ENCODE measurements at places on chromosomes 5 and 9.

DNA sequence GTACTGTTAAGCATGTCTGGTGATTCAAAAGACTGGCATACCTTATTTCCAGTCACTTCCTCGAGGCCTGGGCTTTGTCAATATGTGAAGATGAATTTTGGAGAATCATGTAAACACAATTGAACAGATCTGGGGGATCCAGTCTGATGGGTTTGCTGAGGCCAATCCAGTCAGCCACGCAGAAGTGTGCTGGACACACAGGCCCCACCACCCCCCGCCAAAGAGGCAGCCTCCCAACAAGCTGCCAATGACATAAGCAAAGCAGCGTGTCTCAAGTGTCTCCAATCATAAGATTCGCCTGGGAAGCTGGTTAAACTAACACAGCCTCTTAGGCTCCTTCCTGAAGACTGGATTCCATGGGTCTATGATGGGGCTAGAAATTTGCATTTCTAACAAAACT, 192.9 kb upstream of the KLF9 start:
- DNase-seq, result no peak

DNA sequence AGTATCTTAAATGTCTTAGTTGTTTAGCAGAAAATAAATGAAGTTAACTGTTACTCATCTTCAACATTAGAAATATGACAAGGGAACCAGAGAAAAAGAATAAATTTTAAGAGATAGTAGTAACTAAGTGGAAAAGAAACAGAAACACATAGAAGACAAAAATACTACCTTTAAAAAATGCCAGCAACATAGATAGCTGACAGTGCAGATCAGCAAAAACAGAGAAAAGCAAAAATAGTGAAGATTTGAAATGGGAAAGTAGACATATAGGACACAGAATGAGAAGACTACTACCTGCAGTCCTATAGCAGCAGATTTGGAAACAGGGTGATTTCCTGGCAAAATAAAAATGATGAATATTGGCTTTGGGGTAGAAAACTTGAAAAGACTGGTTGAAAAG, 48.5 kb downstream of the ICE1 start:
- DNase-seq, result no peak

- DNase-seq, result no peak
These were observed 32.4 kb upstream of the IL33 start for GRCh38 chr9:6183227-6183551.

DNA sequence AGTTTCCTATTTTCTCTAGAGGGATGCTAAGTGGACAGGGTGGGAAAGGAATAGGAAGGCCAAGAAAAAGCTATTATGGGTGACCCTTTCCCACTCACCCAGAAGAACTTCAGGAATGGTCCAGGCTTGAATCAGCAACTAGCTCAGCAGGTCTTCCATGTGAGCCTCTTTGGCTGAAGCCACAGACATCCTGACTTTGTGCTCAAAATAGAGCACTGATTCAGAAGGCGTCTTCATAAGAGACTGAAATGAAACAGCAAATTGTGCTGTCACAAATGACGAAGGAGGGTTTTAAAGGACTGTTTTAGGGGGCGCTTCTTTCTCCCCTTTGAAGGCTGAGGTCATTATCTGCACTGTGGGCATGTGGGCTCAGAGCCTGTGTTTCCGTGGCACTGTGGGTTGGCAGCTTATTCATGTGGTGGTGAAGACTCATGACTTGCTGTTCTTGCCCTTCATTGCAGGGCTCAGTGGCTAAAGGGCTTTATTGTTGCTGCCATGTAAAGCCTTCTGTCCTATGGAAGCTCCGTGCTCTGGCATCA, 65.8 kb upstream of the NFIL3 start:
- no peak for DNase-seq

GRCh38 chr9:105842023-105842644, 147.8 kb downstream of the TMEM38B start:
- DNase-seq, result no peak

DNA sequence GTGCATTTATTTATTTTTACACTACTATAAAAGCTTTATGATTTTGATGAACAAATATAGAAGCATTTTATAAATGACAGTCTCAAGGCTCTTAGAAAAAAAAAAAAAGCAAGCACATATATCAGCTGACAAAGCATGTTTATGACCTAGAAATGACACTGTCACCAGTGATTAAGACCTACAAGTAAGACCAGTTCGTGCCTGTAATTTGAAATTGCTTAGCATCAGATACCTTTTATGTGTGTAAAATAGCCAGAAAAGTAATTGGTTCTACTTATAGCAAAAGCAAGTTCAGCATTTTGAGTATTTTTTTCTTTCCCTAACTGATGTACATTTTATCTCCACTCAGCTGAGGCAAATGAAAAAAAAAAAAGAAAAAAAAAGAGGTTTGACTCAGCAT, 808.4 kb downstream of the CDH18 start:
- DNase-seq, result no peak

DNA sequence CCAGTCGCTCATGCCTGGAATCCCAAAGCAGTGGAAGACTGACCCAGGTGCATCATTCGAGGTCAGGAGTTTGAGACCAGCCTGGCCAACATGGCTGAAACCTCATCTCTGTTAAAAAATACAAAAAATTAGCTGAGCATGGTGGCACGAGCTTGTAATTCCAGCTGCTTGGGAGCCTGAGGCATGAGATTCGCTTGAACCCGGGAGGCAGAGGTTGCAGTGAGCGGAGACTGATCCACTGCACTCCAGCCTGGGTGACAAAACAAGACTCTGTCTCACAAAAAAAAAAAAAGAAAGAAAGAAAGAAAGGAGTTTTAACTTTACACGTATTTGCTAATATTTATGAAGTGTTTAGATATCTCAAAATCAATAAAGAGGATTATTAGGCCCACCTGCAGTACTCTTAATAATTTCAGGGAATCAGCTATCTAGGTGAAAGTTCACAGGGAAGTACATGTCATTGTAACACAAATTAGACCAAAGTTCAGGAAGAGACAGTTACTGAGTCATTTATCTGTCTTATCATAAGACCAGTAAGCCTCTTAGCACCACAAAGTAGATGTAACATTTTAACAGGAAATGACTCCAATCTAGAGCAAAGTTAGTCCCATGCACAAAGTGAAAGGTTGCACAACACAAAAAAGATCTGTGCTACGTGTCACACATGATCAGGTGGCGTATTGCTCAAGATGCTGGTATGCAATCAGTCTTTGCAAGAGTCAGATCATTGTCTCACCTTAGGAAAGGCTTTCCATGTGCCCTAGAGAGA, 34.1 kb upstream of the PLIN2 start:
- no peak for DNase-seq

DNA sequence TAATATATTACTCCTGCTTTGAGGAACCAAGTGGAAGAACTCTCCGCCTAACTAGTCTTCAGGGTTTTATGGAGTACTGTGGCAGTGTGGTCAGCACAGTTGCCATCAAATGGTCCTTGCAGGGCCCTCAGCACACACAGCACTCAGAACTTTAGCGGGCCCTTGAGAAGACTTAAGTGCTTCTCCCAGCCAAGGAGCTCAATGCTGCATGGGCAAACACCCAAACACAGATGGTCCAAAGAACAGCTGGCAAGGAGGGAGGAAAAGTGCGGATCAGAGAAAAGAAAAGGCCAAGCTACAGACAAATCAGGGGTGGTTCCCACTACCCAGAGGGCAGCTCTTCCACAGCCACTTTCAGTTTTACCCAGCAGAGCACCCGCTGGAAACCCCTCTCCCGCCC, 98.6 kb downstream of the SPOCK1 start:
- no peak for DNase-seq

DNA sequence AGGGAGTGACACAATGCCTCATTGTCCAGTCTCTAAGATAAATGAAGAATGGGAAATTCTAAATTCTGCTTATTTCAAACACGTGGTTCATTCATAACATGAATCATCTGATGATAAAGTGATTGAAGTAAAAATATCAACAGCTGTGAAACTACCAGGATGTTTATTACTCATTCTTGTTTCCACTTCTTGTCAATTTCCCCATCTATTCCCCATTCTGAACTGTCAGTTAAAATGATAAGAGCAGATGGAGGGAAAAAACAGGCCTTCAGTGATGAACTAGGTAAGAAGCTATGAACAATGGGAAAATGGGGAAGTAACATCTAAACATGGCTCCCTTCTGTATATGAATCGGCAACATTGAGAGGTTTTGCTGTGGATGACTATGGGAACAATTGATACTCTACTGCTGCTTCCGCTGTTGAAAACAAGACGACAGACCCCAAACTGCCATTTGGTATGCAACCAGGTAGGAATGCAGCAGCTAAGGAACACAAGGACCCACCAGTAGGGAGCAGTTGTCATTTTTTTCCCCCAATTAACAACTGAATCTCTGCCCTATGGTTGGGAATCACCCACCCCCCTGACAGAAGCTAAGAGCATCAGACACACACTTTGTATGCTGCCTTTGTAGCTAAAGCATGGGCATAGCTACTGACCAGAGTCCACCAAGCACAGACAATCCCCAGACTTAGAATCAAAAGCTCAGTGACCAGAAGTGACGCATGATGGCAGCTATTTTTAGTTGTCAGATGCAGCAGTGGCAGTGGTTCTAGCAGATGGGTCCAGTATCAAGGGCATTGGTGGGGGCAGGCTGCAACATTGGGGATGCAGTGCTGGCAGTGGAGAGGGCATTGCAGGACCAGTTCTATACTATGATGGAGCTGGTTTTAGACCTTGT, 52.9 kb upstream of the ZNF366 start:
- DNase-seq, result no peak

DNA sequence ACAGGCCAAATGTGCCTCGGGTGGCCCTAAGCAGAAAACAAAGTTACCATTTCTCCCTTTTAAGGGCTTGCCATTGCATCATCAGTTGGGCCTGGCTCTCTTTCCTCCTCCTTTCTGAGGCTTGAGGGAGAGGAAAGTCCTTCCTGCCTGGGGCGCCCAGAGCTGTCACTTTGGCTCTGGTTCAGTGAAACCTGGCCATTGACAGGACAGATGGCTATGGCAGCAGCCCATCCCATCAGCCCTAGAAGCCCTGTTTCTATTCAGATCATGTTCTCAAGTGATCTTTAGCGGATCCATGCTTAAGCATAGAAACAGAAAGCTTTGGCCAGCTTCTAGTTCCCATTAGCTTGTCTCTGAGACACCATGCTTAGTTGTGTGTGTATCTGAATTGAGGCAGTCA, 293.4 kb downstream of the YTHDC2 start:
- no peak for DNase-seq

- no peak for DNase-seq
These were observed 184.3 kb downstream of the TSSK1B start for GRCh38 chr5:113250341-113250953.

GRCh38 chr9:106800701-106801270, 62.2 kb upstream of the ZNF462 start:
- DNase-seq, result no peak

- DNase-seq, result no peak
These were observed 95.5 kb downstream of the PDE8B start for GRCh38 chr5:77305956-77306355.

- DNase-seq, result no peak
These were observed 29.0 kb downstream of the PAEP start for GRCh38 chr9:135590486-135591079.

DNA sequence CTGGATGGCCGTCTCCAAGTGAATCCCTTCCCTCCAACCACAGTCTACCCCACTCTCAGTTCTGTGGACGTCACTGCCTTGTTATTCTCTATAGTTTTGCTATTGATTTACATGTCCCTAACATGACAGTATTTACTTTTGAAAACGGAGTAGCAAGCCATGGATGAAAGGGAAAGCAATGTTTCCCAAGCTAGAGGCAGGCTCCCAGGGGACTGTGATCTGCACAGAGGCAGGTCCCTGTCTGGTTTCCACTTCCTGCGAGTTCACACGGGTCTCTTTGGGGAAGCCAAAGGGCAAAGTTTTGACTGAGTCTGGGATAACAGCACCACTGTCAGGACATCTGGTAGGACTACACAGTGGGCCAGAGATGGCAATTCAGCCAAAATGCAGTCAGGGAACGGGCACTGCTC, 12.7 kb downstream of the C9orf153 start:
- DNase-seq, result no peak

- no peak for DNase-seq
These were observed 391.5 kb downstream of the FGF10 start for GRCh38 chr5:43997647-43998272.

- no peak for DNase-seq
These were observed 132.7 kb downstream of the GLIS3 start for GRCh38 chr9:4167079-4167671.

DNA sequence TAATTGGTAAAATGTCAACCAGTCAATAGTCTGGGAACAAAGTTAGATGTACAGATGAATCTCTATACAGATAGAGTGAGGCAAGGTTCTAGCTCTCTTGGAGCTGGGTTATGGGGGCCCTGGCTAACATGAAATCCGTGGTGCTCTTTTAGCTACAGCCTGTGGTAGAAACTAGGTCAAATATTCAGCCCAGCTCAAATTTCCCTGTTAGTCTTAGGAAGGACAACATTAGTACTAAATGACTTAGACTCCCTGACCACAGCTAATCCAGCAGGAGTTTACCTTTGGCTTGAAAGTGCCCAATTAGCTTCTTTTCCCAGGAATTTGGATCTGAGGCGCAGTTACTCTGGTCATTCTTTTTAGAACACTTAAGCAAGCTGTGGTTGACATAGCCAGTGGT, 170.5 kb downstream of the DMRTA1 start:
- no peak for DNase-seq

All from amygdala (tissue), 56 donors.